ENCODE measurements at places on chromosomes 12 and 14.
A peak's percentile ranks its signal among the peaks of the same experiment; 100 is the strongest.

GRCh38 chr14:95180966-95181741, 23.8 kb upstream of the DICER1 start:
- DNase-seq: no peak

- DNase-seq: no peak
These were observed 39.6 kb downstream of the CRY1 start for GRCh38 chr12:107053709-107054108.

DNA sequence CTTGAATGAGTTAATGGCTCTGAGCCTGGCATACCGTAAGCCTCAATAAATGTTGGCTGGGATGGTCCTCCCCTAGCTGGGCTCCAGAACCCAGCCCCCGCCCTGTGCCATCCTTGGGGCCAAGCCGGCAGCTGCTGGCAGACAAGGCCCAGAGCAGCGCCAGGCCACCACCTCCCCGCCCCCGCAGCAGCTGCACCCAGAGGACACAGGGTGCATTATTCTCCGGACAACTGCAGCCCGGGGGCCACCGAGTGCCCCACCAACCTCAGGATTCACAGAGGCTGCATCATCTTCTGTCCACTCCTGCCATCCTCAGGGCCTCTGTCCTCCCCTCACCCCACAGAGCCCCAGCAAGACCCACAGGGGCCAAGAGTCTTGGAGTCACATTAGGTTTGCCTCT, 92.7 kb downstream of the NCOR2 start:
- no peak for DNase-seq

GRCh38 chr12:80277732-80278131, 166.3 kb upstream of the PTPRQ start:
- DNase-seq: no peak

GRCh38 chr14:72758420-72758819, 135.5 kb downstream of the DPF3 start:
- no peak for DNase-seq

- DNase-seq: no peak
These were observed 283.6 kb downstream of the PCNX1 start for GRCh38 chr14:71190770-71191374.

- no peak for DNase-seq
These were observed 943 bp upstream of the MGAT4C start for GRCh38 chr12:86257134-86257533.

DNA sequence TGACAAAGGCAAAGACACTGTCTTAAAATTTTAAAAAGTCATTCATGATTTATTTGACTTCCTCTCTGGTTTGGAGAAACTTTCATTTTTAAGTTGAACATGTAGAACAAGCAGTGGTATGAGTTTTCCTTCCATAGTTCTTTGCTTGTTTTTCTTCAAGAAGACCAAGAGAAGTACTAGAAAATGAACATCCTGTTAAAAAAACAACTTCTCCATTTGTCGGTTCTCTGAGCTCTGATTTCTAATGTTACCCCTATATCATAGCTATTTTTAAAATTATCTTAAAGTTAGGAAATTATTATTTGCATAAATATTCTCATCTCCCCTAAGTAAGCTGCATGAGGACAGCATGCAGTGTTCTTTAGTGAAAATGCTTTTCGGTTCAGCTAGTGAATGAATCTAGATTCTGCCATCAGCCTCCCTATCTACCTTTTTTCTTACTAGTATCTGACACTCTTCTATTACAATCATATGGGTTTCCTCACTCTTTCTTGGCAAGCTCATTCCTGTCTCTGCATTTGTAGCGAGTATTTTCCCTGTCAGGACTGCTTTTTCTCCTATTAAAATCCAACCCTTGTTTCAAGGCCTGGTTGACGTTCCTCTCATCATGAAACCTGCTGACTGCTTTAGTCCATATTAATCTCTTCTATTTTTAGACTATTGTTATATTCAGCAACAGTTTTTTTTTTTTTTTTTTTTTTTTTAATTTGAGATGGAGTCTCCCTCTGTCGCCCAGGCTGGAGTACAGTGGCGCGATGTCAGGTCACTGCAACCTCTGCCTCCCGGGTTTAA, 15.8 kb downstream of the DIP2B start:
- DNase-seq: no peak

DNA sequence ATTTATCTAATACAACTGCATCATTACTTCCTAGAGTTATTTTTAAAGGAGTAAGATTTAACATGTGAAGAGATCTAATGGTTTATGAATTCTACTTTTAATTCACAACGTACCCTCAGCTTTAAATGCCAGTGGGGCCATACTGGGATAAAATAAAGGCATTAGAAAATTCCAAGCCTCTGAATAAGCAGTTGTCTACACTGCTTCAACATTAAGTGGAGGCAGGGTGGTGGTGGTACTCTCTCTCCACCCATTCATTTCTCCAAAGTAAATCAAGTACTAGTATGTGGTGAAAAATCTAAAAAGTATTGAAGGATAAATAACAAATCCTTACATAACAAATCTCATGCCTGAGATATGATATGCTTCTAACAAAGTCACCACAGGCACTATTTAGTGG, 52.4 kb downstream of the FERMT2 start:
- DNase-seq: no peak

DNA sequence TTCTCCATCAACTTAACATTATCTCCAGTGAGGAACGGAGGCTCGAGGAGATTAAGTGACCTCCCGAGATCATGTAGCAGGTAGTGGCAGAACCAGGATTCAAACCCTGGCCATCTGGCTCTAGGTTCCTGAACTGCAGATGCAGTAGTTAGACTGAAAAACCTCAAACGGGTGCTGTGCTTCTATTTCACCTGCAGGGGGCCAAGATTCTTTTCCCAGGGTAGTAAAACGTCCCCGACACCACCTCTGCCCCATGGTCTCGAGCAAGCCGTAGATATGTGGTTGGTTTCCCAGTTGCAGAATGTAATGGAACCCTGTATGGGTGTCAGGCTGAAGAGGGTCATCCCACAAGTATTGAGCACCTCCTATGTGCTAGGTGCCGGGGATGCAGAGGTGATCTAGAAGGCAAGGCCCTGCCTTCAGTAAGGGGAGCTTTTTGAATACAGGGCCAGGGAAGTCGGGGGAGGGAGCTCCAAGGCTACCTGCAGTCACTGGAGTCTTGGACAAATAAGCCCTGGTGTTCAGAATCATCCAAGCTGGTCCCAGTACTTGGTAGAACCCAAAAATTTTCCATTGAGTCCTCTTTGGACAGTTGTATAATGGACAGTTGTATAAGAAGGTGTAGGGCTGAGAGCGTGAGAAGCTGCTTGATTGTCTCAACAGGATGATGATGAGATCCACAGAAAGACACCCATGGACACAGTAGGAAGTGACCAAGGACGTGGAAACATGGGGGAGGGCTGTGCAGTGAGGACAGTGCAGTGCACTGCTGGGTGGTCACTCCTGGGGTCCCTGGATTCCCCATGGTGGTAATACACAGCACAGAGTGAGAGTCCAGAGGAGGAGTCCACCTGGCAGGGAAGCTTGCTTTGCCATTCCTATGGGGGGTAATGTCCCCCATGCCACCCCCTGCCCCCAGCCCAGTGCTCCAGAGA, 197.2 kb downstream of the CHST11 start:
- no peak for DNase-seq

- DNase-seq: no peak
These were observed 34.5 kb downstream of the SSPN start for GRCh38 chr12:26229910-26230309.

DNA sequence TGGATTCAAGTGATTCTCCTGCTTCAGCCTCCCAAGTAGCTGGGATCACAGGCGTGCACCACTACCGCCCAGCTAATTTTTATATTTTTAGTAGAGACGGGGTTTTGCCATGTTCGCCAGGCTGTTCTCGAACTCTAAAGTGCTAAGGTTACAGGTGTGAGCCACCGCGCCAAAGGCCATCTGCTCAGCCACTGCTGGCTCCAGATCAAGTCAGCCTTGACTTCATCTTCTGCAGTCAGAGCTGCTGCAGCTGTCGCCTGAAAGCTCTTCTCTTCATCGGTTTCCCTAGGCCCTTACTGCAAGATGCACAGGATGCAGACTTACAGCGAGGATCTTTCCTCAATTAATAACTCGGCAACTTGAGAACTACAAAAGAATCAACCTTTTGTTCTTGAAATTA, 66.8 kb downstream of the CLIP1 start:
- no peak for DNase-seq

DNA sequence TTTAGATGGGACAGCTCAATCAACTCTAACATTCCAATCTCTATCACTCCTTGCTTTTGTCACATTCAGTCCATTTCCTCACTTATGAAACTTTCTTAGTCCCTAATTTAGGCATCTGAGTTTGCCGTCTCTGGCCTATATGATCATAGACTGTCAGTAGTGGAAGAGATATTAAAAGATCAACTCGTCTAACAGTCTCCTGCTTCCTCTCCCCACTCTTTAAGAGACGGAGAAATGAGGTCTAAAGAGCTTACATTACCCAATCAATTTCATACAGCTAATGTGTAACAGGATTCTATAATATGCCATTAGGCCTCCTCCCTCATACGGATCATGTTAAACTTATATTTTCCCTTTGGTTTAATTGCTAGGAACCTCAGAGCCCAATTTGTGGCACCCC, 6.5 kb upstream of the ATP23 start:
- DNase-seq: no peak

GRCh38 chr12:13227191-13227590, 30.7 kb downstream of the EMP1 start:
- no peak for DNase-seq

DNA sequence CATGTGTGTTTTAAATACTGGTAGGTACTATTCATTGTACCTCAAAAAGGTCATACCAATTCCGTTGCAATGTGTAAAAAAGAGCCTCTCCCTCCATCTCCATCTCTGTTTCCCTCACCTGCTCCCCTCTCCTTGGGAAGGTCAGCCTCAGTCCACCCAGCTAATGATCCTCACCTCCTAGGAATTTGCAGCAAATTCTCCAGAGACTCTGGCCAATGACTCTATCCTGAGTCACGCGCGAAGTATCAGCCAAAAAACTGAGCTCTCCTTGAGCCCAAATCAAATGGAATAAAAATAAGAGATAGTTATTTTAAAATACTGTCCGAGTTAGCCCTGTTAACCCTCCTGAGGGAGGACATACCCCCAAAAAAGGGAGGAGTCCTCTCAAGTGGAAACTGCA, 148.4 kb downstream of the DPF3 start:
- no peak for DNase-seq

GRCh38 chr12:107282628-107283027, 189.3 kb upstream of the CRY1 start:
- no peak for DNase-seq

- no peak for DNase-seq
These were observed 40.7 kb upstream of the ANO4 start for GRCh38 chr12:100753837-100754236.

GRCh38 chr12:6914246-6914946, at the start of gene ENO2:
ENO2 (plus strand) TSS chr12:6914580; CDS start chr12:6915833, 1,253 bp downstream.
- peak; percentile 68 for DNase-seq

DNA sequence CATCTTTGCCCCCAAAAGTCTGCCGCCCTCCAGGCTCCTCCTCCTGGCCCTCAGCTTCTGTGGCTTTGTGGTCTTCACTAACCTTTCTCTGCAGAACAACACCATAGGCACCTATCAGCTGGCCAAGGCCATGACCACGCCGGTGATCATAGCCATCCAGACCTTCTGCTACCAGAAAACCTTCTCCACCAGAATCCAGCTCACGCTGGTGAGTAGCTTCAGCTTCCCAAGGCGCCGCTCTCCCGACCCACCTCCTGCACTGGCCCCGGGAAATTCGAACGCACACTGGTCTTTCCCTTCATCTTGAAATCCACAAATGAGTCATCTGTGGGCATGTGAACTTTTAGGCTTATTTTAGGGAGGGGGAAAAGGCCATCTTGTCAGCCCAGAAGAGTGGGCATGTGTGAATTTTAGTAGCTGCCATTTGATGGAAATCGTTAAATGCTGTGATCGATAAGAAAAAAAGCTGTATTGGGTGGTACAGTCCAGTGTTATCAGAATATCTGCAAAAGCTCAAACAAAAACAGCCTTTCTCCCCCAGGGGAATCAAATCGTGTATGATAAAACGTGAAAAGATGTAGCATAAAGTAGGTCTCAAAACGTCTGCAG, 700 bp downstream of the SLC35E3 start:
- DNase-seq: peak; percentile 84

DNA sequence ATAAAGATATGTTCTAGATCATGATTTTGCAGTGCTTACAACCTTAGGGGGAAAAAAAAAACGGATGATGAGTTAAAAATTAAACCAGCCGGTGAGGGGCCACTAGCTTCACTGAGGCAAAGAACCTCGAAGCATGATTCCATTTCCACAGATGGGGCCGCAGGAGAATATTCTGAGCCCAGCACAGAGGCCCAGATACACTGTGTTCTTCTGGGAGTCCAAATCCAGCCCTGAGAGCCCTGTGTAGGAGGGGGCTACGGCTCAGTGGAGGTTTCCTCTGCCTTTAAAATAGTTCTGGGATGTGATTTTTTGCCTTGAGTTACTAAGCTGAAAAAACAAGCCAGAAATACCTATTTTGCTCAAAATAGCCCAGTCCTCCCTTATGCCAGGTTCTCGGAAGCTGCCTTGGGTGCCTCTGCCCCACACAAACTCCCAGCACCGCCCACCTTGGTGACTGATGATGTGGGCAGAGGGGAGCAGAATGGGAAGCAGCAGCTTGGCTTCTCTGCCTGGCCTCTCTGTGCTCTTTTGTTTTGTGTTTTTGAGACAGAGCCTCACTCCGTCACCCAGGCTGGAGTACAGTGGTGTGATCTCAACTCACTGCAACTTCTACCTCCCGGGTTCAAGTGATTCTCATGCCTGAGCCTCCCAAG, 105.4 kb upstream of the BCL2L14 start:
- no peak for DNase-seq

GRCh38 chr12:124532331-124532750, 35.1 kb downstream of the NCOR2 start:
- no peak for DNase-seq

DNA sequence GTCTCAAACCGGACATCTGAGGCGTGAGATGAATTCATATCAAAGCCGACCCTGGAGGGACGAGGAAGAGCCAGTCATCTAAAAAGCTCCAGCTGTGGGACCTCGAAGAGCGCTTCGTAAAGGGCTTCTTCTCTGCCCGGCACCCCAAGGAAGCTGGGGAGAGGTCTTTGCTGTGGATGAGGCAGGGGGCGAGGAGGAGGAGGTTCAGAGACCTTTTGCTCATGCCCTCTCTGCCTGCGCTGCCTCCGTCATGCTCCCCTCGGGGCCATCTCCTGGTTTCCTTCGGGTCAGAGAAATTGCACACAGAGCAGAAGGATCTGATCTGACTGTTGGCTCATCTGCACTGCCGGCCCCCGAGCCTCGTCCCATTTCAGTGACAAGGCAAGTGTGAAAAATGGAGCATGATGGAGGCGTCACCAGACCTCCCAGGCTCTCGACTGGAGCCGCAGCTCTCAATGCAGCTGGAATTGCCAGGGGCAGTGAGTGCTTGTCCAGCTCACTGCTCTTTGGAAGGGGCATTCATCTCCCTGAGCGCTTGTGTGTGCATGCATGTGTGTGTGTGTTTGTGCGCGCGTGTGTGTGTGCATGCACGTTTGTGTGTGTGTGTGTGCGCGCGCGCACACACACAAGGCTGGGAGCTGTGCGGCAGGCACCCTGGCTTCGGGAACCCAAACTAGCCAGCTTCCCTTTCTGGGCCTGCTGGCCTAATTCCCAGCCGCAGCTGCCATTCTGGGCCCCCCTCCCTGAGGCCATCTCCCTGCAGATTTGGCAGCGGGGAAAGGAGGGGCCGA, 9.2 kb downstream of the CABP1 start:
- DNase-seq: peak; percentile 67

Measured in stomach (tissue), 19 donors.